ENCODE measurements at places on chromosomes 6 and 20. TPM values are rescaled to one million over a fixed set of nuclear protein-coding genes. Genes with fewer than 3 reads are reported as not detected.
A peak's percentile ranks its signal among the peaks of the same experiment; 100 is the strongest.

- H3K4me1 ChIP-seq = peaks cover 10% of the 10 kb centered on the region
- no peaks in the 10 kb centered on the region for H3K27me3 ChIP-seq
- no peak overlapping the region for H3K4me3 ChIP-seq
Measured at GRCh38 chr20:47220161-47220582, 136.3 kb downstream of the ZMYND8 start.

Gene ELOVL2
- 0.83 TPM for total RNA-seq

GRCh38 chr6:30724906-30725667, 4.9 kb downstream of the TUBB start:
- H3K4me1 ChIP-seq = no peaks in the 10 kb centered on the region
- no peak for DNase-seq
- peaks cover 76% of the 10 kb centered on the region for H3K36me3 ChIP-seq
- H3K27me3 ChIP-seq = no peaks in the 10 kb centered on the region

Gene BTN2A1
- total RNA-seq = 18.2 TPM

GRCh38 chr6:36120539-36120938, 9.8 kb upstream of the MAPK13 start:
- H3K36me3 ChIP-seq = no peaks in the 10 kb centered on the region
- peaks cover 13% of the 10 kb centered on the region for H3K4me1 ChIP-seq
- DNase-seq = peak; percentile 51
- H3K27me3 ChIP-seq = no peaks in the 10 kb centered on the region
- no peak overlapping the region for H3K4me3 ChIP-seq

DNA sequence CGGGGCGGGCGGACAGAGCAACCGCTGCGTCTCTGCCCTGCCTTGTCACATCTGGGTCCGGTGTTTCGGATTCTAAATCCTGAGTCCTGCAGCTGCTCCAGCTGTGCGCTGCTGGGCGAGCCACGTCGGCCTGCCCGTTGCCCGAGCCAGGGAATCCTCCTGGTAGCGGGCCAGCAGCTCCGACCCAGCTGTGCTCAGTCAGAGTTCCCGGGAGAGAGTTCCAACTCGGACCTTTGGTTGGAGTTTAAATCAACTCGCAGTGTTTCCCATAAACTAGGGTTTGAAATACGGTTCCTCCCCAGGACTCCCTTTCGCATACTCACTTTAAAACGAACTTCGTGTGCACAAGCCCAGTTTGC, 315 bp upstream of the PDE10A start:
- peak overlapping the region; percentile 61 for H3K4me3 ChIP-seq
- peaks cover 74% of the 10 kb centered on the region for H3K27me3 ChIP-seq
- peak; percentile 78 for DNase-seq
- H3K36me3 ChIP-seq = no peaks in the 10 kb centered on the region
- peaks cover 41% of the 10 kb centered on the region for H3K4me1 ChIP-seq

GRCh38 chr20:63641792-63642523, 11.3 kb downstream of the STMN3 start:
- peak; percentile 91 for DNase-seq
- H3K4me3 ChIP-seq = peak overlapping the region; percentile 28
- H3K27ac ChIP-seq = peak overlapping the region; percentile 74
- H3K27me3 ChIP-seq = no peaks in the 10 kb centered on the region
- peaks cover 15% of the 10 kb centered on the region for H3K4me1 ChIP-seq

- no peaks in the 10 kb centered on the region for H3K27me3 ChIP-seq
- no peak for DNase-seq
- H3K27ac ChIP-seq = no peak overlapping the region
- H3K4me3 ChIP-seq = no peak overlapping the region
- H3K36me3 ChIP-seq = no peaks in the 10 kb centered on the region
Measured at GRCh38 chr20:11551479-11551878, 366.2 kb upstream of the BTBD3 start.

GRCh38 chr6:27251606-27252251, 4.2 kb downstream of the PRSS16 start:
- H3K4me1 ChIP-seq = no peaks in the 10 kb centered on the region
- peaks cover 89% of the 10 kb centered on the region for H3K27me3 ChIP-seq
- no peak overlapping the region for H3K27ac ChIP-seq
- no peaks in the 10 kb centered on the region for H3K36me3 ChIP-seq

Gene CLIC5
- 1.8 TPM for total RNA-seq

DNA sequence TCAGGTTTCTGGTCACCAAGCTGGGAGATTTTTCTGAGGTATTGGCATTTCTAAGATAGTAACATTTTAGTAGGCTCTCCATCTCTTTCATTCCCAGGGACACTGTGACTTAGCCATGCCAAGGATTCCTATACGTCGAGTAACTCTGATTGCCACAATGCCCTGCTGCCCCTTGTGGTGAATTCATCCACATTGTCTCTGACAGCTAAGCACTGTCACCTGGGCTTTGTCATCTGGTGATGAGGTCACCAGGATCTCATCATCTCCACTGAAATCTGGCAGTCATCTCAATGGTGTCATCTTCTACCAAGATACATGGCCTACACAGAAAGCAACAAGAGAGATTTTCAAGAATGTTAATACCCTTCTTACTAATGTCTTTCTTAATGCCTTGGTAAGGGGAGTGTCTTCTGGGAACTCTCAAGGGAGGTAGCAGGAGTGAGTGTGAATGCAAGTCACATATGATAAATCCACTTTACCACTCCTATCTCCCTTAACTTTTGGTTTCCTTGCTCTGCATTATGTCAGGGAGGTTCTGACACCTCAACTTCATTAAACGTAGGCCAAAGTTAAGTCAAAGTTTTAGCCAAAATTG, 246.7 kb downstream of the CD109 start:
- no peak for DNase-seq
- H3K27ac ChIP-seq = no peak overlapping the region
- no peaks in the 10 kb centered on the region for H3K36me3 ChIP-seq
- no peak overlapping the region for H3K4me3 ChIP-seq
- H3K27me3 ChIP-seq = no peaks in the 10 kb centered on the region

Gene PI16
- total RNA-seq = 2.9 TPM

DNA sequence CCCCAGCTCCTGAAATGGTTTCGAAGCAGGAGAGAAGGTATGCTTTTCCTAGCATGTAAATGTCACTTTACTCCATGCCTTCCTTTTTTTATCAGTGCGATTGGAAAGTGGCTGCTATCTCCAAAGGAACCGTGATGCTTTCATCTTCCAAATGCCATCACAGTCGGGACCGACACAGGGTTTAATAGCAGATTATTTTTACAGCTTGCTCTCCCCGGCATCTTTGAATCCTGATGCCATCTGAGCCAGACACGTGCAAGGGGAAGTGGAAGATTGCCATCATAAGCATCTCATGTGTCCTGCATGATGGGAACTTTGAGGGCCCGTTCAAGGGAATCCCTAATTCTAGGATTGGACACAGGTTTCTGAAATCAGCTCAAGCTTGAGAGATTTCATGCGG, 253.4 kb upstream of the KCNG1 start:
- no peaks in the 10 kb centered on the region for H3K36me3 ChIP-seq
- peaks cover 7% of the 10 kb centered on the region for H3K27me3 ChIP-seq
- no peak overlapping the region for H3K4me3 ChIP-seq
- peaks cover 8% of the 10 kb centered on the region for H3K4me1 ChIP-seq
- no peak overlapping the region for H3K27ac ChIP-seq

- H3K4me3 ChIP-seq = no peak overlapping the region
- no peaks in the 10 kb centered on the region for H3K27me3 ChIP-seq
- DNase-seq = no peak
Measured at GRCh38 chr6:137800762-137801161, 66.3 kb upstream of the TNFAIP3 start.

Gene EFCAB8
- total RNA-seq = 0.49 TPM

- H3K27me3 ChIP-seq = no peaks in the 10 kb centered on the region
- DNase-seq = no peak
- H3K4me1 ChIP-seq = peaks cover 4% of the 10 kb centered on the region
- H3K27ac ChIP-seq = no peak overlapping the region
- H3K36me3 ChIP-seq = no peaks in the 10 kb centered on the region
- H3K4me3 ChIP-seq = no peak overlapping the region
Measured at GRCh38 chr6:170347091-170347490, 40.5 kb downstream of the FAM120B start.

GRCh38 chr6:159969921-159970320, 1.0 kb downstream of the IGF2R start:
- peak; percentile 82 for DNase-seq
- peak overlapping the region; percentile 90 for H3K27ac ChIP-seq
- peak overlapping the region; percentile 86 for H3K4me3 ChIP-seq
- peaks cover 30% of the 10 kb centered on the region for H3K4me1 ChIP-seq

Gene SLC4A11
- total RNA-seq = 0.36 TPM

- no peaks in the 10 kb centered on the region for H3K36me3 ChIP-seq
- no peak overlapping the region for H3K27ac ChIP-seq
- H3K4me1 ChIP-seq = no peaks in the 10 kb centered on the region
- no peak overlapping the region for H3K4me3 ChIP-seq
Measured at GRCh38 chr6:137487181-137487868, 6.9 kb downstream of the OLIG3 start.

Gene OR2H2
- total RNA-seq = not detected

GRCh38 chr6:146543940-146544615, 445 bp downstream of the RAB32 start:
- peak overlapping the region; percentile 99 for H3K27ac ChIP-seq
- peak; percentile 70 for DNase-seq
- peaks cover 20% of the 10 kb centered on the region for H3K4me1 ChIP-seq
- H3K4me3 ChIP-seq = peak overlapping the region; percentile 92
- H3K27me3 ChIP-seq = no peaks in the 10 kb centered on the region

Gene NR2E1
- total RNA-seq = not detected

DNA sequence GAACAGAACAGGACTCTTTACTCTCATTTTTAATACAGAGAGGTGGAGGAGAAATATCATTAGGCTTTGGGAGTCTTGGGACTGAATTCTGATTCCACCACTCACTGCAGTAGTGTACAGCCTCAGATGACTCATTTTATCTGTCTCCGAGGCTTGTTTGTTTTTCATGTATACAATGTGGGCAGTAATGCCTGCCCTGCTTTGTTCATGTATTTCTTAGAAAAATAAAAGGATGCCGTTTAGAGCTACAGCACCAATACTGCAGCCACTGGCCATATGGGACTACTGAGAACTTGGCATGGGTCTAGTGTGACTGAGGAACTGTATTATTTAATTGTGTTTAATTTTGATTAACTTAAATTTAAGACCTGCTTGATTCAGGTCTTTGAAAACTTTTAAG, 41.2 kb upstream of the JAG1 start:
- peaks cover 13% of the 10 kb centered on the region for H3K4me1 ChIP-seq
- H3K36me3 ChIP-seq = no peaks in the 10 kb centered on the region
- H3K27ac ChIP-seq = no peak overlapping the region
- H3K4me3 ChIP-seq = no peak overlapping the region
- no peak for DNase-seq

- H3K36me3 ChIP-seq = no peaks in the 10 kb centered on the region
- no peak for DNase-seq
- H3K4me1 ChIP-seq = no peaks in the 10 kb centered on the region
- no peak overlapping the region for H3K4me3 ChIP-seq
Measured at GRCh38 chr6:161237176-161237575, 36.7 kb downstream of the AGPAT4 start.

- H3K36me3 ChIP-seq = no peaks in the 10 kb centered on the region
- peaks cover 34% of the 10 kb centered on the region for H3K4me1 ChIP-seq
- H3K27me3 ChIP-seq = no peaks in the 10 kb centered on the region
- DNase-seq = peak; percentile 81
- no peak overlapping the region for H3K27ac ChIP-seq
Measured at GRCh38 chr20:62020935-62021701, 44.6 kb downstream of the TAF4 start.

- H3K4me1 ChIP-seq = no peaks in the 10 kb centered on the region
- no peak overlapping the region for H3K27ac ChIP-seq
- no peaks in the 10 kb centered on the region for H3K36me3 ChIP-seq
- no peak overlapping the region for H3K4me3 ChIP-seq
- no peaks in the 10 kb centered on the region for H3K27me3 ChIP-seq
Measured at GRCh38 chr20:5772704-5773103, 22.5 kb downstream of the SHLD1 start.

- H3K27ac ChIP-seq = no peak overlapping the region
- H3K4me1 ChIP-seq = peaks cover 5% of the 10 kb centered on the region
- no peak overlapping the region for H3K4me3 ChIP-seq
- no peaks in the 10 kb centered on the region for H3K36me3 ChIP-seq
- peaks cover under 1% of the 10 kb centered on the region for H3K27me3 ChIP-seq
- no peak for DNase-seq
Measured at GRCh38 chr6:41420186-41420585, 84.8 kb downstream of the NCR2 start.

DNA sequence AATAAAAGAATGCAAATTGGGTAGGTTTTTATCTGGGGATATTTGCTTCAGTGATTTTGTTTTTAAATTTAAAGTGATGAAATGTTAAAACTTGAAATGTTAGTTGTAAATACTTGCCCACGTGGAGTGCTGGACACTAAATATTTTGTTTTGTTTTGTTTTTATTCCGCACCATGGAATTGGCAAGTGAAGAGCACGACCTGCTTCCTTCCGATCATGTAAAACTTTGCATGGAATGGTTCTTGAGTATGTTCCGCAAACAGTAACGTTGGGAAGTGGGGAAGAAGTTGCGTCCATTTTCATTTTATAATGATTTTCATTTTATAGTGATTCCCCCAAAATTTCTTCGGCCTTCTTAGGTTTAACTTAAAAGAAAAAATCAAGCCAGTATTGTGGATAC, 765 bp downstream of the IRAK1BP1 start:
- H3K4me3 ChIP-seq = peak overlapping the region; percentile 85
- peaks cover 8% of the 10 kb centered on the region for H3K4me1 ChIP-seq
- H3K36me3 ChIP-seq = peaks cover 3% of the 10 kb centered on the region
- peak overlapping the region; percentile 70 for H3K27ac ChIP-seq
- no peaks in the 10 kb centered on the region for H3K27me3 ChIP-seq

DNA sequence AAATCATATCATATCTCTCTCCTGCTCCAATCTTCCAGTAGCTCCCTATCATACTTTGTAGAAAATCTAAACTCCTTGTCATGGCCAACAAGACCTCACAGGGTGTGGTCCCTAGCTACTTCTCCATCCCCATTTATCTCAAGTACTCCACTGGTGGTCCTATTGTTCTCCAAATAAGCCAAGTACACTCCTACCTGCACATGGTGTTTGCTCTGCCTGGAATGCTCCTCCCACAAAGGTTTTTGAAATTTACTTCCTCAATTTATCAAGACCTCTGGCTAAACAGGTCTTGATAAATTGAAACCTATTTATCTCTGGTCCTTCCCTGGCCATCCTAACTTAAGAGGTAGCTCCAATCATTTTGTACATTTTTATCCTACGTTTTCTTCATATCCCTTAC, 12.1 kb downstream of the TMX4 start:
- H3K4me1 ChIP-seq = peaks cover 14% of the 10 kb centered on the region
- no peak for DNase-seq
- peaks cover 29% of the 10 kb centered on the region for H3K36me3 ChIP-seq
- no peak overlapping the region for H3K27ac ChIP-seq
- H3K27me3 ChIP-seq = no peaks in the 10 kb centered on the region

All from sigmoid colon (tissue), 7 donors.